ENCODE measurements at places on chromosomes 3 and 15.

DNA sequence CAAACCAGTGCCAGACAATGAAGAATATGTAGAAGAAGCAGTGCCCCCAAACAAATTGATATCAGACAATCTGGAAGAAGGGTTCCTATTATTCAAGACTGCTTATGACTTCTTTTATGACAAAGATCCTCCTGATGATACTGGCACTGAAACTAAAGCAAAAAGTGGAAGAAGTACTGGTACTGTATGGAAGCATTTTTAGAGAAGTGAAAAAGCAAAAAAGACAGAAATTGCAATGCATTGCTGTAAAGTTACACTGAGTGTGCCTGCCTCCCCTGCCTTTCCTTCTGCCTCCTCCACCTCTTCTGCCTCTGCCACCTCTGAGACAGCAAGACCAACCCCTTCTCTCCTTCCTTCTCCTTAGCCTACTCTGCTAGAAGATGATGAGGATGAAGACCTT, 167.6 kb downstream of the PLCL2 start:
- no peaks in the 10 kb centered on the region for H3K36me3 ChIP-seq
- DNase-seq = no peak
- H3K27ac ChIP-seq = no peak overlapping the region
- no peaks in the 10 kb centered on the region for H3K27me3 ChIP-seq
- no peaks in the 10 kb centered on the region for H3K4me1 ChIP-seq
- H3K4me3 ChIP-seq = no peak overlapping the region

DNA sequence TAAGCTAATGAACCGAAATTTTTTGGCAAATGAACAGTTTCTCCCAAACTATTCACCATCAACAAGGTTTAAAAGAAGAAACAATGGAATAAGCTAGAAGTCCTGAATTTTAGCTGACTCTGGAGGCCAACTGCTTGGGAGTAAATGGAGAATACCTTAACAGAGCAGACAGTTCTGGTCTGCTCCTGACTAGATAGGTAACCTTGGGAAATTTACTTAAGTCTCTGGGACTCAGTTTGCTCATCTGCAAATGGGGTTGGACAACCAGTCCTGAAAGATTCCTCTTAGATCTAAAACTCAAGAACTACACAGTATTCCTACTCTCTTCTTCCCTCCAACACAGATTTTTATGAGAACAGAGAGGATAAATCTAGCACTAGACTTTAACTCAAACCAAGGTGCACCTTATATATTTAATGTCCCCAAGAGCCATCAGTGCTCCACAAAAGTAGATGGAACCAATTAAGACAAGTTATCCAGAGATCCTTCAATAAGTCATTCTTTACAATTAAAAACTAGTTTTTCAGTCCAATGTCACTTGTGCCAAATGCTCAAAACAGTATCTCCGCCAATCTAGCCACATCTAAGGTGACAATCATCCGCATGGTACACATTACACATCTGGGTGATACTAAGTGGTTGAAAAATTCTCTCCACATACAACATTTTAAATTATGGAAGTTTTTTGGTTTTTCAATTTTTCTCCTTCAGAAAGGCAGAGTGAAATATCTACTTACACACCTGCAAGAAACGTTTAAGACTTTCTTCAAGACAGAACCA, 1.5 kb downstream of the RHOA start:
- H3K27ac ChIP-seq = no peak overlapping the region
- peak overlapping the region; percentile 96 for H3K4me3 ChIP-seq
- peaks cover 6% of the 10 kb centered on the region for H3K4me1 ChIP-seq
- DNase-seq = no peak

DNA sequence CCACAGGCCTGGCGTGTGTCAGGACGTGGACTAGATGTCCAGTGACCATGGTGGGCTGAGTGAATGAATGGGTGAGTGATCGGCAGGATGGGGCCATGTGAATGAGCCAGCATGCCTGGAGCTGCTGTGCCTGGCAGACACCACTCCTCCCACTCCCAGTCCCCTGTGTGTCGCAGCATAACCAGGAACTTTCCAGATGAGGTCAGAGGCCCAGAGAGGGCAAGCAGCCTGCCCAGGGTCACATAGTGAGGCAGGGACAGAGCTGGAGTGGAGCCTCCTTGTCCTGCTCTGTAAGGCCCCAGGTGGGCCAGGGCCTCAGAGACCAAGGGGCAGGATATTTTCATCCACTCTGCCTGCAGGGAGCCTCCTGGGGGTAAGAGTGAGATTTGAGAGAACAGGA, 6.4 kb downstream of the IQSEC1 start:
- H3K4me1 ChIP-seq = no peaks in the 10 kb centered on the region
- H3K36me3 ChIP-seq = no peaks in the 10 kb centered on the region
- DNase-seq = no peak
- H3K4me3 ChIP-seq = no peak overlapping the region
- H3K27me3 ChIP-seq = no peaks in the 10 kb centered on the region

- peaks cover 5% of the 10 kb centered on the region for H3K4me1 ChIP-seq
- H3K4me3 ChIP-seq = no peak overlapping the region
- peaks cover 5% of the 10 kb centered on the region for H3K27me3 ChIP-seq
These were observed 2.0 kb upstream of the PDE8A start for GRCh38 chr15:84979651-84980050.

- H3K36me3 ChIP-seq = no peaks in the 10 kb centered on the region
- DNase-seq = no peak
- H3K27me3 ChIP-seq = no peaks in the 10 kb centered on the region
- H3K4me3 ChIP-seq = no peak overlapping the region
These were observed 10.0 kb downstream of the PHC3 start for GRCh38 chr3:170171563-170171962.

DNA sequence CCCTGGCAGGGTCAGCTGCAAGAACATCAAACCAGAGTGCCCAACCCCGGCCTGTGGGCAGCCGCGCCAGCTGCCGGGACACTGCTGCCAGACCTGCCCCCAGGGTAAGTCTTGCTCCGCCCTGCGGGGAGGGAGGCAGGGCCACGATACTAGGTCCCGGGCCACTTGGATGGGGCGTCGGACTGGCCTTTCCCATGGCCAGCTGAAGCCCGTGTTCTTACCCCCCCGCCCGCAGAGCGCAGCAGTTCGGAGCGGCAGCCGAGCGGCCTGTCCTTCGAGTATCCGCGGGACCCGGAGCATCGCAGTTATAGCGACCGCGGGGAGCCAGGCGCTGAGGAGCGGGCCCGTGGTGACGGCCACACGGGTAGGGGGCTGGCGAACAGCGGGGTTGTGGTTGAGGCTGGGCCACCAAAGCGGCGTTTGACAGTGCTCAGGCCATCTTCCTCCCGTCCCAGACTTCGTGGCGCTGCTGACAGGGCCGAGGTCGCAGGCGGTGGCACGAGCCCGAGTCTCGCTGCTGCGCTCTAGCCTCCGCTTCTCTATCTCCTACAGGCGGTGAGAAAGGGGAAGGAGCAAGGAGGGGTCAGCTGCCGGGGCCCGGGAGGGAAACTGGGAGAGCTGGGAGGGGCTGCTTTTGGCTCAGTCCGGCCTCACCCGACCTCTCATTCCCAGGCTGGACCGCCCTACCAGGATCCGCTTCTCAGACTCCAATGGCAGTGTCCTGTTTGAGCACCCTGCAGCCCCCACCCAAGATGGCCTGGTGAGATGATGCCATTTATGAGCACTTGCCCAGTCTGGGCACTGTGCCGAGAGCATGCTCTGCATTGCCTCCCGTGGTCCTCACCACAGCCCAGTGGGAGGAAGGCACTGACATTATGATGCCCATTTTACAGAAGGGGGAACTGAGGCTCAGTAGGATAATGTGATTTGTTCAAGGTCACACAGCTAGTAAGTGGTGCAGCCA, 1.7 kb downstream of the CHRD start:
- H3K4me3 ChIP-seq = no peak overlapping the region
- peaks cover 8% of the 10 kb centered on the region for H3K27me3 ChIP-seq
- DNase-seq = peak; percentile 80
- H3K4me1 ChIP-seq = peaks cover 7% of the 10 kb centered on the region
- H3K36me3 ChIP-seq = no peaks in the 10 kb centered on the region

GRCh38 chr3:30003741-30004140, 602.7 kb upstream of the TGFBR2 start:
- H3K4me3 ChIP-seq = no peak overlapping the region
- H3K4me1 ChIP-seq = peaks cover 1% of the 10 kb centered on the region
- no peaks in the 10 kb centered on the region for H3K27me3 ChIP-seq
- no peak overlapping the region for H3K27ac ChIP-seq

- DNase-seq = peak; percentile 91
- no peak overlapping the region for H3K4me3 ChIP-seq
- H3K4me1 ChIP-seq = peaks cover 5% of the 10 kb centered on the region
These were observed 43.9 kb upstream of the PLXND1 start for GRCh38 chr3:129650256-129650872.

- no peaks in the 10 kb centered on the region for H3K36me3 ChIP-seq
- no peak overlapping the region for H3K4me3 ChIP-seq
- no peak overlapping the region for H3K27ac ChIP-seq
- peak; percentile 58 for DNase-seq
- H3K4me1 ChIP-seq = no peaks in the 10 kb centered on the region
These were observed 137.6 kb downstream of the IMPG2 start for GRCh38 chr3:101182734-101183133.

- no peak overlapping the region for H3K4me3 ChIP-seq
- H3K4me1 ChIP-seq = no peaks in the 10 kb centered on the region
- DNase-seq = no peak
These were observed 16.7 kb upstream of the TBC1D21 start for GRCh38 chr15:73856458-73857192.

GRCh38 chr3:78140274-78140673, 1100.4 kb downstream of the ROBO2 start:
- no peaks in the 10 kb centered on the region for H3K36me3 ChIP-seq
- H3K4me1 ChIP-seq = no peaks in the 10 kb centered on the region
- H3K27me3 ChIP-seq = no peaks in the 10 kb centered on the region
- H3K27ac ChIP-seq = no peak overlapping the region
- H3K4me3 ChIP-seq = no peak overlapping the region

DNA sequence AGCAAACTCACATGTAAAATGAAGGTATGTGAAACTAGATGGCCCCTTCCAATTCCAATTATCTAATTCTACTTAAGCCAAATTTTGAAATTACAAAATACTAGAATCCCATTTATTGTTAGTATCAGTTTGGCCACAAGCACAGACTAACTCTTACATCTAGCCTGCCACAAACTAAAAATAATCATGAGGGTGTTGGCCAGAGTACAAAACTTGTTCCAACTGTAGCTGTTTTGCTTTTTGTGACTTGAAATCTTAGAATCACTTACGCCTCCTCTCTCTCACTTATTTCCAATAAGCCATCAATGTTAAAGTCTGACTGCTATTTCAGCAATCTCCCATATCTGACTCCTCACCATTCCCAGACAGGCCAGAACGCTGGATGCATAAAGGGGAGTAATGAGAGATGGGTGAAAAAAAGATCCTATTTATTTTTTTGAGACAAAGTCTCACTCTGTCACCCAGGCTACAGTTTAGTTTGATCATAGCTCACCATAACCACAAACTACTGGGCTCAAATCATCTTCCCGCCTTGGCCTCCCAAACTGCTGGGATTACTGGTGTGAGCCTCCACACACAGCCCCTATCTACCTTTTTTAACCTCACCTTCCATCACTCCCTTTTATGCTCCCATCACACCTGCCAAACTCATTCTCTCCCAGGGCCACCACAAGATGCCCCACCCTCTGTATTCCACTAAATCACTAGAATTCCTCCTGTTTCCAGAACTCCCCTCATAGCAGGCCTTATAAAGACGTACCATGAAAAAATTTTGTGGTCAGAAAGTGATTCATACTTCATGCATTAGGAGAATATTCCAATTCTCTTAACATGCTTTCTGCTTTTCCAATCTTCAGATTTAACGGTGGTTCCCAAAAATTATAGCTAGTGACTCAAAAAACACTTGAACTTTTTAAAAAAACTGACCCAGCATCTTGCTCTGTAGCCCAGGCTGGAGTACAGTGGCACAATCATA, 36.5 kb downstream of the ATOSA start:
- no peak overlapping the region for H3K4me3 ChIP-seq
- H3K27me3 ChIP-seq = no peaks in the 10 kb centered on the region
- no peaks in the 10 kb centered on the region for H3K36me3 ChIP-seq
- DNase-seq = no peak

DNA sequence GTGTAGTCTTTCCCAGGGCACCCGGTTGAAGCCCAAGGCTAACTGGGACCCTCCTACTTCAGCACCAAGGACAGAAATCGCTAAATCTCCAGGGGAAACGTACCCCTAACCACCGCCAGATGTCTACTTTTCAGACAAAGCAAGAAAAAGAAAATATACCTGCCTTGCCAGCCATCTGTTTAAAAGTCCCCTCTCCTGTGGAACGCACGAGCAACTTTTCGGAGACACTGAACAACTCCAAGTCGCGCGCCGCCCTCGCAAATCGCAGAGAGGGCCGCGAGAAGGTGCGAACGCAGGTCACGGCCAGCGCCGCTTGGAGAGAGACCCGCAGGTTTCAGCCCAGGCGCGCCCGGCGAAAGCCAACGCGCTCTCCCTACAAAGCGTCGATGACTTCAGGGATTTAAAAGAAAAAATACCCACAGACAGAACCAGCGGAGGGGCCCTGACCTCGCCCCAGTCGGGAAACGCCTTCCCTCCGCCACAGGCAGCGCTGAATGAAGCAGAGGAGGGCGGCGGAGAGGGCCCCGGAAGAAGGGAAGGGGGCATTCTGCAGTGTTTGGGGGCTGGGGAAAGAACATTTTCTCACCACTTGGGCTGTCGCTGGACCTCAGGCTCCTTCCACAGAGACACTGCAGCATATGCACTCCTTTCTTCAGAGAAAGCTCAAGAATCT, 213.1 kb downstream of the FGF12 start:
- peak; percentile 82 for DNase-seq
- H3K36me3 ChIP-seq = no peaks in the 10 kb centered on the region

- H3K27me3 ChIP-seq = no peaks in the 10 kb centered on the region
- H3K27ac ChIP-seq = no peak overlapping the region
- no peak for DNase-seq
- no peak overlapping the region for H3K4me3 ChIP-seq
- H3K4me1 ChIP-seq = no peaks in the 10 kb centered on the region
These were observed 303.8 kb downstream of the TLE3 start for GRCh38 chr15:69793781-69794451.

DNA sequence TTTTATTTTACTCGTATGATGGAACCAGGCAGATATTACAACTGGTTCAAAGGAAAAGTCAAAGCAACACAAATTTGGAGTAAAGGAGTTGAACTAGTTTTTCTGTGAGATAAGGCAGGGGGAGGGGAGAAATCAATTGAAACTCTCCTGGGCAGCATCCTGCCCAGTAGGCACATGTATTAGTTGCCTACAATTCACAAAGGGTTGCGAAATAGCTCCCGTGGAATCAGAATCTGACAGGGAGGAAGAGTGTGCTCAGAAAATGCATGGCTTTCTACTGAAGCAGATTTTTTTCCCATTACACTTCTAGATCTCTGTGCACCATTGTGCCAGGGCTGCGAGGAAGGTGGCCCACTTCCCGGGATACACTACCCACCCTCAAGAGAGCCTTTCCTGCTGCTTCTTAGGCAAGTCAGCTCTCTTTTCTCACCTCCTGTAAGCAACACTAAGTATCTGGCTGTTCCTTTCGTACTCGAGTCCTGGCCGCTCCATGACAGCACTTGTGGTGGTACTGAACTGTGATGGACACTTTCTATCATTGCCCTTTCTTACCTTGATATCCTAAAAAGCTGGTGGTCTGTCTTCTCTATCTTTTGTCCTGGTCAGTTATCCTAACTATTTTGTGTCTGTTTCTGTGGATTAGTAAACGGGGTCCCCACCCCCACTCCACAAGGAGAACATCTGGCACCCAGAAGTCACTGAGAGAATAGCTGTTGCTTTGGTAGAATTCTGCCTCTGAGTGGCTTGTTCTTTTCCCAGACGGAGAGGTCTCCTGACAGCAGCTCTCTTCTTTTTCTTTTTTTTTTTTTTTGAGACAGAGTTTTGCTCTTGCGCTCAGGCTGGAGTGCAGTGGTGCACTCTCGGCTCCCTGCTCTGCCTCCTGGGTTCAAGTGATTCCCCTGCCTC, 74.8 kb downstream of the RPL39L start:
- H3K27ac ChIP-seq = peak overlapping the region; percentile 15
- peak; percentile 55 for DNase-seq
- no peaks in the 10 kb centered on the region for H3K27me3 ChIP-seq
